ENCODE measurements at places on chromosomes 3 and 15.
A peak's percentile ranks its signal among the peaks of the same experiment; 100 is the strongest.

GRCh38 chr15:29067949-29068348 is 182.2 kb downstream of the APBA2 start:
- DNase-seq, result no peak

DNA sequence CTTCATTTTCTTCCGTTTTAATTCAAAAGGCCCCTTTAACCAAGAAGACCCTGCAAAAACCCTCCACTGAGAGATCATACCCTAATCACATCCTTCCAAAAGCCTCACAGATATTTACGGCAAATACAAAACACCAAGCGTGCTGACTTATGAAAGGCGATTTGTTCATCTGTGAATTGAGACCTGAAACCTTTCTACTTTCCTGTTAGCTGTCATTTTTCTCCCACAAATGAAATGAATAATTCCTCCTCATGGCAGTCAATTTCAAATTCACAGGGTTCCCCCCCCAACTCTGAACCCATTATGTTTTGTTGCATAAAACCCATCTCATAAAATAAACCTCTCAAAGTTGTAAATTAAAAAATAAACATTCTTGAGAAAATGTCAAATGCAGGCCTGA is 149.6 kb downstream of the PDZRN3 start:
- DNase-seq, result no peak

- DNase-seq, result peak; percentile 8
Observed at GRCh38 chr15:29449136-29449535, 179.5 kb upstream of the NSMCE3 start.

DNA sequence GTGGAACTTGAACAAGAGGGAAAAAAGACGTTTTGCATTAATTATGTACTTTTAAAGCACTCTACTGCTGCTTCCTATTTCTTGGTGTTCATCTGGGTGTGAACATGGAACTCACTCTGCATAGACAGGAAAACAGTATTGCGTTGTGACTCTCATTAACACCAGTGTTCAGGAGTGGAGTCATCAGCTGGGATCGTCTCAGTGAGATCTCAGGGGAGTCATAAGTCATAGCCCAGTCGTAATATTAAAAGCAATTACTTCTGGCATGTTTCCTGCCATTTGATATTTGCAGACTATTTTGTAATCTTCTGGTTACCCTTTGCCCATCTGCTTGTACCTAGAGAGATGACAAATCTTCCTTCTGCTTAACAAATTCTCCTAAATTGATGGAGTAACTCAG is 462.0 kb upstream of the ATP11B start:
- DNase-seq, result no peak

GRCh38 chr3:13518516-13518953 is 30.4 kb upstream of the FBLN2 start:
- DNase-seq, result no peak

- DNase-seq, result peak; percentile 82
Observed at GRCh38 chr15:63870487-63871209, 36.9 kb upstream of the HERC1 start.

DNA sequence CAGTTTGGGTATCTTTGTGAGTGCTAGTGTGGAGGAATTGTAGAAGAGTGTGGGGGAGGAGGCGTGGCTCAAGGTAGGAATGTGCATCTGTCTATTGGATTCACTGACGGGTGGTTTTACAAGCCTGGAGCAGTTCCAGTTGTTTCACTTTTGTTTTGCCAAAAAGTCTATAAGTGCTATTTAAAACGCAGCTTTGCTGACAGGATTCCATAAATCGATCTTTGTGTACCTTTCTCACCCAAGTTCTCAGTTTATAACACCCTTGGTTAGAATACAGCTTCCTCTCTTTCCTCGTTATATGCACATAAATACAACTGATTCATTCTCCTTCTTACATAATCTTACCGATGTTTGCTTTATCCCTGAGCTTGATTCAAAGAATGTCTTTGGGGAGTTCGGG is 123.2 kb upstream of the UBE2E2 start:
- DNase-seq, result peak; percentile 61

DNA sequence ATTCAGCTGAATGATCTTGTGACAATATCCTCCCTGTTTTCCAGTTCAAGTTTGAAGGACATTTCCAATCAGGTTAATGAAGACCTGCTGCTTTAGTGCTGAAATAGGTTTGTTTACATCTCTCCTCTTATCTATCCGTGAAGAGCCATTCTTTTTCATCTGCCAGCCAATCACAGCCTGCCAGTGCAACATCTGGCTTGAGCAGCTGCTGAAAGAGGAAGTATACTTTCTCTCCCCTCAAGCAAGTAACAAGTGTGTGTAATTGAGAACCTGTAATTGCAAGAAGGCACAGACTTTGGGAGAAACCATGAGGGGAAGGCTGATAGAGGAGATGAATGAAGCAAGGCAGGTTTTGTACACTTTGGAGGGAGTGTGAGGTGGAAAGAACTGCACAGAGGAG is 404.3 kb downstream of the AGBL1 start:
- DNase-seq, result no peak

- DNase-seq, result peak; percentile 53
Observed at GRCh38 chr3:146161663-146162002, 649 bp upstream of the PLOD2 start.

- peak; percentile 76 for DNase-seq
Observed at GRCh38 chr3:159761369-159761768, 227.3 kb upstream of the IL12A start.

- no peak for DNase-seq
Observed at GRCh38 chr3:163218336-163218735, 1721.7 kb downstream of the OTOL1 start.

DNA sequence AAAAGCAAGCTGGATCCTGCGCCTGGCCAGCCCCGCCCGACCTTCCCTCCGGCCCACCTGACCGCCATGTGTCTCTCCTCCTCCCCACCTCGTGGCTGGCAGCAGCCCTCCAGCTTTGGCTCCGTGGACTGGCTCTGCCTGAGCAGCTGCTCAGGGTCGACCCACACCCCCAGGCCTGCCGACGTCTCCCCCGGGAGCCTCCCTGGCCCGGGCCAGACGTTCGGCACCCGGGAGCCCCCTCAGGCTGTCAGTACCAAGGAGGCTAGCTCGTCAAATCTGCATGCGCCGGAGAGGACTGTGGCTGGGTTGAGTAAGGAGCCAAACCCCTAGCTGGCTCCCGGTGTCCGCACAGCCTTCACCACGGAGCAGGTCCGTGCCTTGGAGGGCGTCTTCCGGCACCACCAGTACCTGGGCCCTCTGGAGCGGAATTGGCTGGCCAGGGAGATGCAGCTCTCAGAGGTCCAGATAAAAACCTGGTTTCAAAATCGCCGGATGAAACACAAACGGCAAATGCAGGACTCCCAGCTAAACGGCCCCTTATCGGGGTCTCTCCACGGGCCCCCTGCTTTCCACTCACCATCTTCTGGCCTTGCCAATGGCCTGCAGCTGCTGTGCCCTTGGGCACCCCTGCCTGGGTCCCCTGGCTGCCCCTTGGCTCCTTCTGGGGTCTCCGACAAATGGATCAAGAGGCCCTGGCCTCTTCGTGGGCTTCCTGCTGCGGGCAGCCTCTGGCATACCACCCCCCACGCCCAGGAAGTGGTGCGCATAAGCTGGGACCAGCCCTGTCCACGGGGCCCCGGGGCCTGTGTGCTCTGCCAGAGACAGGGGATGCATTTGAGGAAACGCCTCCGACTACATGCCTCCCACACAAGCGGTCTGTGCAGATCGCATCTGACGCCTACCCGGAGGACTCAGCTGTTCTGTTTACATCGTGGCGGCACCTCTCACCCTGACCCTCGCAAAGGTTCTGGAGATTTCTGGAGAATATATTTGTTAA is 345.0 kb downstream of the ZNF385D start:
- DNase-seq, result no peak

DNA sequence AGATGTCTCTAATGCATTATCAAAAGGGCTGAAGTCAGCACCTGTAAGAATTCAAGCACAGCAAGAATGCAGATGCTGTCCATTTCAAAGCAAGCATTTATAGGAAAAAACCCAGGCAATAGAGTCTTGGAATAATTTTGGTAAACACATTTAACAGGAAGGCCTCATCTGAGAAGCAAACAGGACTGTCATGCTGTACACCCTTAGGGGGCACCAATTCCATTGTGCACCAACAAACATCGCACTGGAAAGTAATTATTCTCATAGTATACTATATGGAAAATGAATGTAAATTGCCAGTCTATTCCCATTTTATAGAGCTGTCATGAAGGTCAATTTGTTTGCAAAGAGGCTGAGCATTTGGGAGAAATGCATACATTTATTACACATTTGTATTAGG is 247.3 kb upstream of the SUCLG2 start:
- no peak for DNase-seq

DNA sequence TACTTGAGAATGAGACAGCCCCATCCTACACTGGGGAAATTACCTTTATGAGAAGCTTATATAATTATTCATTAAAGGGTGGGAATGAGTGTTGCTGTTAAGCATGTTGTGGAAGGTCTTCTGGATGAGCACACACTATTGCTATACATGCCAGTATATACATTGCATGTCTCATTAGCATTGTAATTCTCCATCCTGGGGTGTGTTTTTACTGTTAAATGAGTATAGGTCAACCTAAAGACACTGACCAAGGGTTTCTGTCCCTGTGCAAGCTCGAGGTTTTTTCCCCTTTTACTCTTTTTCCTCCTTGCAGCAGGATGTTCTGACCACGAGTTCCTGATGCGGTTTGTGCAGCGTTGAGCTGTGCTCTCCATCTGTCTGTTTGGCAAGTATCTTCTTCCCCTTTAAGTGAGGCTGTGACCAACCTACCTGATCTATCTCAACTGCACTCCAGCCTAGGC is 7.2 kb upstream of the IVD start:
- DNase-seq, result no peak

Data from NCI-H226 (cell line).